ENCODE measurements at places on chromosomes 1 and 21. TPM values are rescaled to one million over a fixed set of nuclear protein-coding genes. Genes with fewer than 3 reads are reported as not detected.

Gene S100A11
- 947 TPM for total RNA-seq

Gene CFHR4
- not detected for total RNA-seq

Gene OR2W3
- 2.2 TPM for total RNA-seq

Gene ASCL5
- not detected for total RNA-seq

Gene AXDND1
- total RNA-seq, result not detected

Gene MEX3A
- 19.0 TPM for total RNA-seq

Gene NCMAP
- total RNA-seq, result 0.80 TPM

All from epithelial cell of proximal tubule (primary cell).